Stimulated activated CD4-positive, alpha-beta T cell treated with anti-CD3 and anti-CD28 coated beads, Interleukin-4, amount 100 ng/mL, for 24 hours (primary cell): ENCODE measurements at places on chromosomes 2 and 18.

DNA sequence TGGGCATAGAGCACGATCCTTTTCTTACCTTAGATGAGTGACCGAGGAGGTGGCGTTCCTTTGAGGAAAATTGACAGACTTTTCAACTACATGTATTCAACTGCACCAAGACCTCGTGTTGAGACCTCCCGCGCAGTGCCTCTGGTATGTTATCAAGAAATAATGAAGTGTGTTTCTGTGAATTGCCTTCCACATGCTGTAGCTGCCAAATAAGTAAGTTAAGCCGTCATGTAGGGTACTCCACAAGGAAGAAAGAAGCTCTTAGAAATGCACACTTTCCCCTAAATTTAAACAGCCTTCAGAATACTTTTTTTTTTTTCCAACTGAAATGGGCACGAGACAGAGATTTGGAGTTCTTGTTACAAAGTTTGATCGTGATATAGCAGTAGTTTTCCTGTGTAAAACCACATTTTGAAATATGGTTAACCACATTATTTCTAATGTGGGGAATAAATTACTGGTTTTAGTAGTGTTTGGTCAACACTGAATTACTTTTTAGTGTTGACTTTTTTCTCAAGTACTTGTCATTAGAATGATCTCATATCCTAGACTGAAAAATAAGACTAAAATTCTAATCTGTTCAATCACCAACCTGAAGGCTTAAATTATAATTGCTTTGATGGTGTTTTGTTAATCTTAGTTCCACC is 30.5 kb downstream of the PDK1 start:
- DNase-seq = no peak

DNA sequence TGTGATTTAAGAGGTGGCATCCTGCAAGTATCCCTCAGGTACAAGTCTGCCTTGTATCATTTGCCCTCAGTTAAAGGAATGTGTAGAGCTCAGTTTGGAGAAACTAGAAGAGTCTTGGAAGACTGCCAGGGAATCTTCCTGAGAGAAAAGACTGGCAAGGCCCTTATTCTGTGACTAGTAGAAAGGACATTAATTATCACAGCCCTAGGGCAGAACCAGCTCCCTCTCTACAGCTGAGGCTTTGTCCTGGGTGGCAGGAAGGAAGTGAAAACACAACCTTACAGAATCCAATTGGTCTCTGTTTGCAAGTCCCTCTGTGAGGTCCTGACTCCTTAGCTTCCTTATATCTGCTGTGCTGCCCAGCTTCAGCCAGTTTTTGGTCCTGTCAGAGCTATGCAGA is 385.9 kb upstream of the CYRIA start:
- DNase-seq = no peak

GRCh38 chr2:189951791-189952535 is 110.6 kb downstream of the MSTN start:
- no peak for DNase-seq

- no peak for DNase-seq
Measured at GRCh38 chr2:240591226-240591625, 4.7 kb downstream of the CAPN10 start.

DNA sequence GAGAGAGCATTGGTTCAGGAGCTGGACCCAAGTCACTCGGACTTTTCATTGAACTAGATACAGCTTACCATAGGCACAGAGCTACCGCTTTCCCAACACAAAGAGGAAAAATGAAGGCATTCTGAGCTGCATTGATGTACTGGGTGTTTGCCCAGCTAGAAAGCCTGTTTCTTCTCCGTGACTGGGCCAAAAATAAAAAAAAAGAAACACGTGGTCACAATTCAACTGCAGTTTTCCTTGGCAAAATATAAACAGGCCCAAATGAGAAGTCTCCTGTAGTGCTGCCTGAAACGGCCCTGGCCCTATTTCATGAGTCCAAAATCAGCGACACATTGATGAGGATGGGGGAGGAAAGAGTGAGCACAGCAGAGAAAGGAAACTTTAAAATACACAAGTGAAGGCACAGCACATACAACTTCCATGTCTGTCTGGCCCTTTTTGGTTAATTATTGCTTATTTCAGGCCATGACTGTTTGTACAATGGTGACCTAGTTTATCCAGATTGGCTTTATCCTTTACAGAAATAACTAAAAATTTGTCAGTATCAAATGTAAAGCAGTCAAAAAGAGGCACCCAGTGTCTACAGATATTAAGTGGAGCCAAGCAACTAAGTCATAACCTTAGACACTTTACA is 179.7 kb downstream of the ICOS start:
- DNase-seq = no peak

GRCh38 chr2:216362730-216363129 is 9.6 kb downstream of the MARCHF4 start:
- DNase-seq = no peak

DNA sequence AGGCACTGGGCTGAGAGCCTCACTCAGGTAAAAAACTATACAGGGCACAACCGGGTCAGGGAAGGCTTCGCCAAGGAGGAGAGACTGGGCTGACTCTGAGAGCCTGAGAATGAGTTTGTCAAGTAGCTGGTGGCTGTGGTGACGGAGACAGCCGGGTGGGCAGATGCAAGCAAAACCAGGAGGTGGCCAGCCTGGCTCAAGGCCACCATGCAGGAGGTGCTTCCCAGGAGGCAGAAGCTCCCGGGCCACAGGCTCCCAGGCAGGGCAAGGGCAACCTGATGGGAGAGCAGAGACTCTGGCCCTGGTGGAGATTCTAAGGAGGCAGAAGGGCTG is 2.9 kb upstream of the INHBB start:
- no peak for DNase-seq

DNA sequence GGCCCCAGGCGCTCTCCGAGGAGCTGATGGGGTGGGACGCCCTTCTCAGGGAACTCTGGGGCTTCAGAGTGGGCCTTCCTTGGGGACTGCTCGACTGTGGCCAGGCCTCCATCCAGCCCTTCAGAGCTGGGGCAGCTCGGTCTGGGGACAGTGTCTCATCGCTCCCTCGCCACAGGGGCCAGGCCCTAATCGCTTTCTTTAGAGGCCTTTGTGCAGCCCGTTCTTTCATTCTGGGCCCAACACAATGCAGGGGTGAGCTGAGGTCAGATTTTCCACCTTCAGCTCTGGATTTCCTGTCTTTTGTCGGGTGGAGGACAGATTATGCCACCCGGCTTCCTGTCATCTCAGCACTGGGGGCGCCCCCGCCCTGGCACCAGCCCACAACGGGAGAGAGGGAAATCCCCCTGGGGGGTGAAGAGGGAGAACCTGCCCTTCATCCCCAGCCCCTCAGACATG is 25.2 kb downstream of the MYCN start:
- peak; percentile 58 for DNase-seq

DNA sequence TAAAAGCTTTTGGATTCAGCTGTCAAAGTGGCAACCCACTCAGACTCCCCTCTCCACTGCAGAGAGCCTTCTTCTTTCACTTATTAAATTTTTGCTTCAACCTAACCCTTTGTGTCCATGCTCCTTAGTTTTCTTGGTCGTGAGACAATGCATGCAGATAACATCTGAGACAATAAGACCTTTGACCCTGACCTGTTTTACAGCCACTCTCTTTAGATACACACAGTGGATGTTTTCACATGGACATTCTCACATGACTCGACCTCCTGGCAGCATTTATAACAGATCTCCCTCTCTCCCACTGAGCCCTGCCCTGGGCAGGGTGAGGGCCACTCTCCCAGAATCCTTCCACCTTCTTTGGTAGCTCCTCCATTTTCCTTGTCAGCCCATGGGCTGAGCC is 30.4 kb upstream of the IL36G start:
- DNase-seq = no peak

DNA sequence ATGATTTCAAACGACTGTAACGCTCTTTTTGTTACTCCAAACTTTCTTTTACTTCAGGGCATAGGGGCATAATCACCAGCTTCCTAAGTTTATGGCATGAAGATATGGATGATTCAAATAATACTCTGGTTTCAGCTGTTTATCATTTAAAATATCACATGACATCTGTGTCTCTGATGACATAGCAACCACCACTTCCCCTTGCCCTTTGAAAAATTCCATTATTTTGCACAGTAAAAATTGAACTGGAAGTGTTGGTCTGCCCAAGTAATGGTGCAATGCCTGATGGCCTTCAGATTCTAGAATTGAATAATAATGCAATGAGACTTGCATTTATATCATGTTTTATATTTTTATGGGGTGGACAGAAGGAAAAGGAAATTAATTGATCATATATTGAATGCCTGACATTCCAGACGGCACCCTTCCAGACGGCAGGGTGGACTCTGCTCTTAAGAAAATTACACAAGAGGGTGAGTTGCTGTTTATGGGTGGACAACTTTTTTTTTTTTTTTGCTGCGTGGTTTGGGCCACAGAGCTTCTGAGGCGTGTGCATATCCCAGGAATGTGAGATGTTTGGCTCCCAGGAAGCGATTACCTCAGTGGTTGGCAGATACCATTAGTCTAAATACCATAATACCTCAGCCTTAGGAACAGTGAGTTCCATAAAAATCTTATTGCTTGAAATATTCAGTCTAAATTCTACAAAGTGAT is 101.7 kb upstream of the ZNF521 start:
- DNase-seq = no peak

DNA sequence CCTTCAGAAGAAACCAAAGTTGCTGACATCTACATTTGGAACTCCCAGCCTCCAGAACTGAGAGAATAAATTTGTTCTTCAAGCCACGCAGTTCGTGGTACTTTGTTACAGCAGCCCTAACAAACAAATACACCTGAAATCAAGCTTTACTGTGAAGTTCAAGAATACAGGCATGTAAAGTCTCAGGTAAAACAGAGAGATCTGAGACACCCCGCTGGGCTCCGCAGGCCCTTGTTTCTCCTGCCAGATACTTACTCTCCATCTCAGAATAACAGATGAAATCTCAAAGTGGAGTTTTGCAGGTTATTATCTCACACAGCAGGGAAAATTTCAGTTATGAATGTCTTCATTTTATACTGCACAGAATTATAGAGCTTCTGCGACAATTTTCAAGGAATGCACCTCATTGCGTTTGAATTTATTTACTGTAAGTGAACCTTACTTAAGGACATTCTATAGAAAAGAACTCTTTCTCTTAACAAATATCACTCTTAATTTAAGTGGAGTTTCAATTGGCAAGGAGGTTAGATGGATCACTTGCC is 492.4 kb upstream of the LRATD1 start:
- no peak for DNase-seq

- DNase-seq = no peak
Measured at GRCh38 chr2:179344280-179344964, 79.8 kb upstream of the SESTD1 start.

- DNase-seq = no peak
Measured at GRCh38 chr18:78974115-78974761, 5.4 kb upstream of the SALL3 start.
